Iris pigment epithelial cell (primary cell): ENCODE measurements at places on chromosomes 3 and 15.

GRCh38 chr15:75177360-75178071 is 24.2 kb upstream of the C15orf39 start:
- DNase-seq, result no peak

GRCh38 chr3:129224984-129225393 is 24.4 kb upstream of the COPG1 start:
- peak; percentile 83 for DNase-seq

- DNase-seq, result no peak
These were observed 18.5 kb upstream of the FBLN2 start for GRCh38 chr3:13530241-13531009.

DNA sequence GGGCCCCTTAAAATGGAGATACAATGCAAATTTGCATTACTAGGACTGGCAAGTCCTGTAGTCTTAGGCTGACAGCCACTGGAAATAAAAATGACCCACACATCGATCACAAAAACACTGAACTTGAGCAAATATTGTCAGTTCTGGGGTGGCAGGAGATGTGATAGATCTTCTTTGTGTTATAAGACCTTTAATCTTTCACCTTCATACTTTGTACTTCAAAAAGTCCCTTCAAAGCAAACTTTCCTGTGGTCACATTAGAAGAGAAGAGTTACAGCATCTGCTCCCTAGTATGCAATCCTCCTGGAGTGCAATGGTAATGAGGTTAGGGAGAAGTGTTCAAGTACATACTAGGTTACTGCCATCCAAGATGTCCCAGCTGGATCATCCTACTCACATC is 149.4 kb upstream of the KCNMB2 start:
- DNase-seq, result no peak

DNA sequence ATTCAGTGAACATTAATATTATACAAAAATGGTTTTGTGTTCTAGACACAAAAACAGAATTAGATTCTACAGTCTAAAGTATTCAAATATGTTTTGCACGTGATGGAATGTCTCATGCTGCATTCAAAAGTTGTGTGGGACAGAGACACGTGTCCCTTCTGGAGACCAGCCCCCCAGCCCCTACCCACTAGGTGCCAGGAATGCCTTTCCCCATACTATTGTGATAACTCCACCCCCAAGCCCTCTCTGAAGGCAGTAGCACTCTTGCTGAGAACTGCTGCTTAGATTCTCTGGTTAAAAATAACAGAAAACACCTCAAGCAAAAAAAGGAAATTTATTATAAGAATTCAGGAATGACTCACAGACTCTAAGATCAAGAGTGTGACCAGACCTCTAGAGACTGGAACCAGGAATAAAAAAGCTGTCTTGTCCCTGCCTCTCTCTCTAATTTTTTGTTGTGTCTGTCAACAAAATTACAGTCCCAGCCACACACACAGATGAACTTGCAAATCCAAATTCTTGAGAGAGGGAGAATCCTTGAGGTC is 57.7 kb downstream of the PXYLP1 start:
- no peak for DNase-seq
